ENCODE measurements at places on chromosomes 13 and 19. TPM values are rescaled to one million over a fixed set of nuclear protein-coding genes. Genes with fewer than 3 reads are reported as not detected.

RASGRP4 gene
- 12.9 TPM for total RNA-seq

SIGLEC8 gene
- 0.34 TPM for total RNA-seq

GRCh38 chr13:48281556-48281955 lies 22.0 kb upstream of the RB1 start:
- no peaks in the 10 kb centered on the region for H3K36me3 ChIP-seq
- DNase-seq, result no peak
- H3K4me1 ChIP-seq, result no peaks in the 10 kb centered on the region
- H3K27ac ChIP-seq, result no peak overlapping the region
- no peak overlapping the region for H3K4me3 ChIP-seq

DNA sequence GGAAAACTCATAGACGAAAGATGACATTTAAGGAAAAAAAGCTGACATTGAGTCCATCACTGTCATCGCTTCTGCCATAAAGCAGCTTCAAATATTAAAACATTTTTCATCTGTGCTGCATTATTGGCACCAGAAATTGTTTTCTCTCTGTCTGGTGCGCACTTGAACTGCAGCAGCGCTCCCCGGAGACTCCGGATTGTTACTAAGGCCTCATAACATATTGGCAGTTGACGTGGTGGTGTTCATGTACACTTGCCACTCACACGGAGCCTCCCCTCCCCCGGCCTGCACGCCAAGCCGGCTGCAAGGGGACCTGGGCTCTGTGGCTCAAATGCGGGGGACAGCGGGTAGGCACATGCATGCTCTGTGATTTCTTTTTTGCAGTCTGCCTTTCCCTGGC lies 203.2 kb downstream of the TSHZ3 start:
- no peaks in the 10 kb centered on the region for H3K4me1 ChIP-seq
- H3K27me3 ChIP-seq, result no peaks in the 10 kb centered on the region
- no peak overlapping the region for H3K27ac ChIP-seq
- no peak for DNase-seq
- no peak overlapping the region for H3K4me3 ChIP-seq

- no peaks in the 10 kb centered on the region for H3K36me3 ChIP-seq
- H3K4me1 ChIP-seq, result no peaks in the 10 kb centered on the region
- H3K4me3 ChIP-seq, result no peak overlapping the region
Observed at GRCh38 chr13:47917022-47917574, 84.0 kb downstream of the SUCLA2 start.

DNA sequence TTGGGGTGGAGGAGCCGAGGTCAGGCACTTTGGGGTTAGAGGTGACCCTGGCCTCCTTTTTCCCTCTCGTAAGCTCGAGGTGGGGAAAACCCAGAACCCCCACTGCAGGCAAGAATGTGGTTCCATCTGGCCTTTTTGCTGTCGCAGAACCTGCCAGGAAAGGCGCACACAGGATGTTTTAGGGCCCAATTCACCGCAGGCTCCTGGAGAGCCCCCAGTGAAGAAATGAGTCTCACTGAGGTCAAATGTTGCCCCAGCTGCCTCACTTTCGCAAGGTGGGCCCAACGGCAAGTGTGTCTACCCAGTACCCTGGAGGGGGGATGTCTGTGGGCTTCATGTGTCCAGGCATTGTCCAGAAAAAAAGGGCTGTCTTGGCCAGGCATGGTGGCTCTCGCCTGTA lies 61.8 kb downstream of the PEX11G start:
- no peaks in the 10 kb centered on the region for H3K27me3 ChIP-seq
- H3K4me3 ChIP-seq, result no peak overlapping the region
- no peak overlapping the region for H3K27ac ChIP-seq
- no peak for DNase-seq
- peaks cover 5% of the 10 kb centered on the region for H3K36me3 ChIP-seq

GRCh38 chr19:343941-344624 lies 513 bp downstream of the MIER2 start:
- peaks cover 2% of the 10 kb centered on the region for H3K27me3 ChIP-seq
- no peaks in the 10 kb centered on the region for H3K36me3 ChIP-seq
- H3K27ac ChIP-seq, result peak overlapping the region; percentile 73
- no peak for DNase-seq

DNA sequence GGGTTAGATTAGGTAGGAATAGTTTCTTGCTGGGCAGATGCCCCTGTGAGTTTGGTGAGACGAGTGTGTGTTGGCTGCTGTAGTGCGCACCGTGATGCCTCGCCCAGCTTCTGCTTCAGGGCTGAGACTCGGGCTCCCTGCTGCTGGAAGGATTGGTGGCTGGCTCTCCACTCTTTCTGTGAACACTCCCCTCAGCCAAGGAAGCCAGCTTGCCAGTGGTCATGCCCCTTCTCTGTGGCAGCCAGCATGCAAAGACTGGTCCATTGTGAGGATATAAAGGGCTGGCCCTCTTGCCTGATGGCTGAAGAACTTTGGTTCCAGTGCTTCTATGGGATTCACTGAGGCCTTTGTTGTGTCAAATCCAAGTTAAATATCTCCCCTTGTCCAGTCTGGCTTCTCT lies 2.9 kb upstream of the HTR2A start:
- no peaks in the 10 kb centered on the region for H3K36me3 ChIP-seq
- DNase-seq, result no peak
- no peak overlapping the region for H3K27ac ChIP-seq
- no peak overlapping the region for H3K4me3 ChIP-seq

All from lung (tissue), 17 donors.